Cardiac fibroblast (primary cell): ENCODE measurements at places on chromosomes 12 and 14.
A peak's percentile ranks its signal among the peaks of the same experiment; 100 is the strongest.

DNA sequence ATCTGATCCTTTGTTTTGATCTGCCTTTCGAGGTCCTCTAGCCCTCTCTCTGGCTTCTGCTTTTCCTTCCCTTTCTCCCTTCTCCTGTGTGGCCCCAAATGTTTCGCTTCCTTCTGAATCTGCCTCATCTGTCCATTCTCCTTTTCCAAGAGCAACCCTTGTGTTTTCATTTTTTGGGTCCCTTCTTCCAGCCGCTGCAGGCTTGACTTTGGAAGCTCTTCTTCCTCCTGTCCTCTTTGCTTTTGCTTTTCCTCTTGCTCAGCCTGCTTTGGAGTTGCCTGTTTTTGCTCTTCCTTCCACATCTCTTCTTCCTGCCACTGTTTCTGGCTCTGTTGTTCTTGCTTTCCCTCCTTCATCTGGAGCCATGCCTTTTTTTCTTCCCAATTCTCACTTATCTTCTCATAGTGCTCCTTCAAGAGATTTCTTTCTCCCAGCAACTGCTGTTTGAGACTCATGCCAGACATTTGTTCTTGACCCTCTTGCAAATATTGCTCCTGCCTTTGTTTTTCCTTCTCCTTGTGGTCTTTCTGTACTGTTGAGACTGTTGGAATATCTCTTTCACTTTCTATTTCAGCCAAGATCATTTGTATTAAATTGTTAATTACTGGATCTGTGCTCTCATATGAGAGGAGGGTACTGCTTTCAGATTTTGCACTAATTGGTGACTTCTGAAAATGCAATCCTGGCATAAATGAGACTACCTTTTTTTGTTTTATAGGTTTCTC lies 42.4 kb downstream of the FAM186A start:
- peak; percentile 12 for DNase-seq

- no peak for DNase-seq
These were observed 71.5 kb downstream of the PRMT8 start for GRCh38 chr12:3562484-3562883.

DNA sequence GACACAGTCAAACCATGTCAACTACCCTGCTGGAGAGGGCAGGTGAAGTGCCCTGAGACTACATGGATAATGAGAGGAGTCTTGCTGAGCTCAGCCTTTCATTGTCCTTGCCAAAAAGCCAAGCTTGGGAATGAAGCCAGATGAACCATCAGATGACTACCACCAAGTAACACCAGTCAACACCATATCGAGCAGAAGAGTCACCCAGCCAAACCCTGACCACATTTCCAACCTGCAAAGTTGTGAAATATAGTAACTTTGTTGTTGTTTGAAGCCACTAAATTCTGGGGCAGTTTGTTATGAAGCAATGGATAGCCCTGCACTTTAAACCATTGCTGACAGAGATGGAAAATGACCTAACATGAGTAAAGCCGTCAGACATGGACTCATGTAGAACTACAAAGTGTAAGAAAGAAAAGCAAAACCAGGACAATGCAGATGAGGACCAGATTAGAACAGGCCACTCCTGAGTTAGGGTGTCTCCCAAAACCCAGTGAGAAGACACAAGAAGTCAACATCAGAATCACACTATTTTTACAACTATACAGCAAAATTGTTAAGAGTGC lies 12.5 kb upstream of the CRADD start:
- no peak for DNase-seq

DNA sequence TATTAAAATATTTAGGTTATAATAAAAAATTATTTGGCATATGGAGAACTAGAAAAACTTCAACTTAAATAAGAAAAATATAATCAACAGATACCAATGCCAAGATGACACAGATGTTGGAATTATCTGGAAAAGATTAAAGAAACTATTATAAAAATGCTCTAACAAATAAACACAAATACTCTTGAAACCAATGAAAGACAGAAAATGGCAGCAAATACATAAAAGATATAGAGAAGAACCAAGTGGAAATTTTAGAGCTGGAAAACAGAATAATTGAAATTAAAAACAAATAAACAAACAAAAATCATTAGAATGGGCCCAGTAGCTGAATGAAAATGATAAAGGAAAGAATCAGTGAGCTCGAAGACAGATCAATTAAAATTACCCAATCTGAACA lies 5.1 kb upstream of the NELL2 start:
- no peak for DNase-seq

DNA sequence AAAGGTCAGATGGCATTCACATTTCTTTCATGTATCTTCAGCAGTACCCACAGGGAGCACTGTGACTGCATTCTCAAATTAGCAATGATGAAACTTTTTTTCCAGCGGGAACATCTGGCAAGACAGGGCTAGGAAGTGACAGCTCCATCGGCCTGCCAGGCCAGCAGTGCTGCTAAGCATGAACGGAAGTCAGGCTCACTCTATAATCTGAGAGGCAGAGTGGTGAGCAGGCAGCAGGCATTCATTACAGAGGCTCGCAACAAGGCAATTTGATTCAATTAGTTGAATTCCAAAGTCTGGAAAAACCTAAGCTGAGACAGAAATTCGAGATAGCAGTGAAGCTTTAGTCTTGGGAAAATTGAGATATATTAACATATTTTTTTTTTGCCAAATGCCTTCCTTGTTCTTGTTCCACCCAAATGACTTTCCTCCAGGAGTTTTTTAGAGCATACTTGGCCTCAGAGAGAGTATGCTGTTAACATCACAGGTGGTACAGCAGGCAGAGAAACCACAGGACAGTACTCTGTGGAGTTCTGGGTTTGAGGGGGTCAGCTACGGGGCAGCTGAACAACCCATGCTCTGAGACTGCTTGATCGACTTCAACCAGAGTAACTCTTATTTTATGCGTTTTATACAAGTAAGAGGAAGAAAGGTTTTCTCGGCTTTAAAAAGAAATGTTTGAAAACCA lies 414.9 kb downstream of the APAF1 start:
- DNase-seq: peak; percentile 25

DNA sequence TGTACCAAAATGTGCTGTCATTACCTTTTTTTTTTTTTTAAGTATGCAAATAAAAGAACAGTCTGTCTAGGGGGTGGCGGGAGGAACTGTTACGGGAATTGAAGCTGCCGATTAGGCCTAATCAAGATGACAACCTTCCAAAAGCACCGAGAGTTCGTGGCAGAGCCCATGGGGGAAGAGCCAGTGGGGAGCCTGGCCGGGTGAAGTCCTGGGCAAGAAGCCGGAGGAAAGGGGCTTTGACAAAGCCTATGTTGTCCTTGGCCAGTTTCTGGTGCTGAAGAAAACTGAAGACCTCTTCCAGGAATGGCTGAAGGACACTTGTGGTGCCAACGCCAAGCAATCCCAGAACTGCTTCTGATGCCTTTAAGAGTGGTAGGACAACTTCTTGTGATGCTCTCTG lies 42.6 kb downstream of the ACTN1 start:
- DNase-seq: no peak

GRCh38 chr12:7601406-7601805 lies 64.3 kb downstream of the APOBEC1 start:
- DNase-seq: no peak
